Activated CD4-positive, alpha-beta T cell treated with anti-CD3 and anti-CD28 coated beads for 48 hours (primary cell): ENCODE measurements at places on chromosomes 1 and 21.
A peak's percentile ranks its signal among the peaks of the same experiment; 100 is the strongest.

DNA sequence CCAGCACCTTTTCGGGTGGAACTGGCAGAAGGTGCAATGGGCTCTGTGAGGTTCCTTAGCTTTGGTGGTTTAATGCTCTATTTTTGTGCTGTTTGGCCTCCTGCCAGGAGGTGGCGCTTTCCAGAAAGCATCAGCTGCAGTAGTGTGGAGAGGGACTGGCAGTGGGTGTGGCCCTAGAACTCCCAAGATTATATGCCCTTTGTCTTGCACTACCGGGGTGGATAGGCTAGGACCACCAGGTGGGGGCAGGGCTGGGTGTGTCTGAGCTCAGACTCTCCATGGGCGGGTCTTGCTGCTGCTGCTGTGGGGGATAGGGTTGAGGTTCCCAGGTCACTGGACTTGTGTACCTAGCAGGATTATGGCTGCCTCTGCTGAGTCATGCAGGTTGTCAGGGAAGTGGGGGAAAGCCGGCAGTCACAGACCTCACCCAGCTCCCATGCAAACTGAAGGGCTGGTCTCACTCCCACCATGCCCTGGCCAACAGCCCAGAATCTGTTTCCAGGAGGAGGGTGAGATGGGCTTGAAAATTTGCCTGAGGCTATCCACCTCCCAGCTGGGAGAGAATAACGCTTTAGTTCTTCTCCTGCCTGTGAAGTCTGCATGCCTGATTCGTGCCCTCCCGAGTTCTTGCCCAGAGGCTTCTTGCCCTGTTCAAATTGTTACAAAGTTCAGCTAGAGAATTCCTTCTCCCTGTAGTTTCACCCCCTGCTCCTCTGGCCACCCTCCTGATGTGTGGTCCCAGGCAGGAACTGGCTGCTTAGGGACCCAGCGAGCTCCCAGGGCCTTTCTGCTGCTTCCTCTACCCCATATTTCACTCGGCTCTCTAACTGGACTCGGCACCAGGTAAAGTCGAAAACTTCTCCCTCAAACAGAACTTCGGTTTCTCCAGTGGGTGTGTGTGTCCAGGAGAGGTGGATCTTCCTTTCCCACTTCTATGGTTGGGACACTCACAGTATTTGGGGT is 76.5 kb upstream of the BTG3 start:
- DNase-seq, result peak; percentile 74

DNA sequence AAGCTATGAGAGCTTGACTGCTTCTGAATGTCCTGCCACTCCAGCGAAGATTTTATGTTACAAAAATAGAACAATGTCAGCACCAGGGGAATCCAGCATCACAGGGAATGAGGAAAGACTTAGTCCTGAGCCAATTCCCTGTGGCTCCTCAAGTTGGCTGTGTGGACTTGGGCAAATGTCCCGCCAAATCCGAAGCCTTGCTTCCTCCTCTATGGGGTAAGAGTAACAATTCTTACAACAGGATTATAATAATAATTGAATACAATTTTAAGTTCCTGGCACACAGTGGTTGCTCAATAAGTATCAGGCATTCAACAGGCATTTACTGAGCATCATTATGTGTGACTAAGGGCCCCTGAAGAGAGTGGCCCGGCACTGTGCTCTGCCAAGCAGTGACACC is 44.4 kb downstream of the STPG1 start:
- DNase-seq, result no peak

DNA sequence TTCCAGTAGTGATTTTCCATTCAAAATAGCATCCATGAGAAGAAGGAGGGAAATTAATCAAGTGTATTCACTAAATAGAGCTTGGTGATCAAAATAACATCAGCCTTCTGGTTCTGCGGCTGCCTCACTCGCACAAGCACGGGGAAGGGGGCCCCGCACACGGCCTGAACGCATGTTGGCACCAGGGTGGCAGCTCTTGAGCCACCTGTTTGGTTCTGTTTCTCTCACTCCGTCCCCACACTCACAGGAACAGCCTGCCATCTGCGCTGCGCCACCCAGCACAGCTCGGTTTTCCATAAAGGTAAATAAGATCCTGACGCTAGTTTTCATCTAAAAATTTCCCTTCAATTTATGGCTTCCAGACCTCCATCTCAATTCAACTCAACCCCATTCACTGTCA is 49.4 kb downstream of the TIAM1 start:
- DNase-seq, result no peak

DNA sequence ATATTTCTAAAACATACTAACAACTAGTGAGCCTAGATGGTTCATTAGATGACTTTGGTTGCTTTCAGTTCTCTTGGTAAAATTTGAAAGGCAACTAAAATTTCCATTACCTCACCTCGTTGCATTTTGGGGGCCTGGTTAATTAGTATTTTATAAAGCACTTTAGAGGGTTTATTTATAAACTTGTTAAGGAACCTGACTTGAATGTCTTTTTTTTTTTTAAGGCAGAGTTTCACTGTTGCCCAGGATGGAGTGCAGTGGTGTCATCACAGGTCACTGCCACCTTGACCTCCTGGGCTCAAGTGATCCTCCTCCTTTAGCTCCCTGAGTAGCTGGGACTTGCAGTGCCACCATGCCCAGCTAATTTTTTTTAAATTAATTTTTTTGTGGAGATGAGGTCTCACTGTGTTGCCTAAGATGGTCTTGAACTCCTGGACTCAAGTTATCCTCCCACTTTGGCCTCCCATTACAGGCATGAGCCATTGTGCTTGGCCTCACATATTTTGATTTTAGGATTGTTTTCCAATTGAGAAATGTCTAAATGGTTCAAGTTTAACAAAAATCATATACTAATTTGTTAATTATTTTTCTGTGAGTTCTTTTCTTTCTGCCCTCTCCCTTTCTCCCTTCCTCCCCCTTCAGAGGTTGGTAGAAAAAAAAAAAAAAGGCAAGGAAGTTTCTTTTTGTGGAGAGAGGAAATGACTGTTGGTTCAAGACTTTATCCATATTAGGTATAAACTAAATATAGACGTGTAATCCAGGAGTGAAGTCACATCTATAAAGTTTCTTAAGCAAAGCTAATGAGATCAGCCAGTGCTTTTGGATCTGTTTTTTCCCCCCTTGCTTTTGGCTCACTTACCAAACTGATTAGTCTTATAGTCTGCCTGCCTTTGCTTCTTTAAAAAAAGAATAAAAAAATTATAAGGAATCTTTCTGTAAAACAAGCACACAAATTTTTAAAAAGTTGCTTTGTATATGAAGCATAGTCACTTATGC is 24.7 kb downstream of the CLIC4 start:
- no peak for DNase-seq

- no peak for DNase-seq
Measured at GRCh38 chr1:58823481-58824010, 39.7 kb upstream of the JUN start.

GRCh38 chr1:234170622-234171021 is 202.6 kb upstream of the COA6 start:
- DNase-seq, result no peak

- DNase-seq, result no peak
Measured at GRCh38 chr1:167148421-167148820, 54.5 kb downstream of the STYXL2 start.

DNA sequence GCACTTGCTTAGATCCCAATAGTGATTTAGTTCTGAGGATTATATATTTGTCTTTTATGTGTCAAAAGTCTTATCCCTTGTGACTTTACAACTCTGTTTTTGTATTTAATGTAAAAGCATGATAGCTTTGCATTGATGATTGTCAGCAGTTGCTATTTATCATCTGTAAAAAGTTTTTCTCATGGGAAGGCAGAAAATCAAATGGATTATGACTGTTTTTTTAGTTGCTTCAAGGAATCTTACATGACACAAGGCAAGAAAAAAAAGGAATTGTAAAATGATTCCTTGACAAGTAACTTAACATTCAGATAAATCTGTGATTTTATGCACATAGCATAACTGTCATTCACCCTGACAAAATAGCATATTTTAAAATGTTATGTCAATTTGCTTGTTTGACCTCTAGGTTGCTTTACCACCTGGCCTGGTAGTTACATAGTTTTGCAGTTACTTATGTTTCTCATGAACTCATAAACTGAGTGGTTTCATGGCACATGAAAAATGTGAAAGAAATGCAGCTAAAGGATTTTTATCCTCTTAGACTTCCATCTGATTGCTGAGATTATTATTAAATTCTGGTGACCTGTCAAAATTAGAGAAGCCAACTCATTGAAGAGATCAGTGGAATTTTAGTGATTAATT is 622.6 kb downstream of the ADGRL2 start:
- DNase-seq, result no peak

DNA sequence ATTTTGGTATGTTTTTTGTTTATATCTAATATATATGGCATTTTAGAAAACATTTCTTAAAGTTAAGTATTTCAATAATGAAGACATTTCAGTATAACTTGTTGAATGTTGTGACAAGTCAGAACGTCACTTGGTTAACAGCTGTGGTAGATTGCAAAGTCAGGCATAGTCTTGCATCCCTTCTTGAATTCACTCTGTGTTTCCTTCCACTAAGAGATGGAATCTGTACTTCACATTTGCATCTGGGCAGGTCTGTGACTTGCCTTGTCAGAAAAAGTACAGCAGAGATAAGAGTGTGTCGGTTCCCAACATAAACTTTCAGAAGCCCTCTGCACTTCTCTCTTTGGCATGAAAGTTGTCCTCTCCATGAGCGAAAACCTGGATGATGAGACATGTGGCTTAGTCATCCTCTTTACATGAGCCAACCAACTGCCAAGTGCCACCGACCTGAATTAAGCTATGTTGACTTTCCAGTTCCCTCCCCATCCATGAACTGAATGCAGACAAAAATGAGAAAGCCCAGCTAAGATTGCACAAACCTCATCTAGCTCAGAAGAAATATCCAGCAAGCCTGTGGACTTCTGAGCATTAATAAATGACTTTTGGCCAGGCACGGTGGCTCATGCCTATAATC is 1730.2 kb downstream of the MRPL39 start:
- DNase-seq, result no peak

GRCh38 chr21:34227386-34227852 is 136.4 kb upstream of the KCNE2 start:
- DNase-seq, result no peak

DNA sequence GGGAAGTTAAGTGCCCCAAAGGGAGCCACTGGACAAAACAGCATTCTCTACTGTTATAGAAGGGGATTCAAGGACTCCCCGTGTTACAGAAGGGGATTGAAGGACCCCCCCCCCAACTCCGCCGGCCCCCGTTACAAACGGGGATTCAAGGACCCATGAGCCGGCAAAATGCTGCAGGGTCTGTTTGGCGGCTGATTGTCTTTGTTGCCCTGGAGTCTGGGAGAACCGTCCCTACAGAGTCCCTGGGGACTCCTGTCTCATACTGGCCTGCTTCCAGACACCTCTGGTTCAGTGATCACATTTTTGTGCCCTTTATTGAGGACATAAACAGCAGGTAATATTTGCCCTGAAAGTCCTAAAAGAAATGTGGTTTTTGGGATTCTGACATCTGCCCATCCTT is 96.4 kb downstream of the SYF2 start:
- DNase-seq, result no peak

DNA sequence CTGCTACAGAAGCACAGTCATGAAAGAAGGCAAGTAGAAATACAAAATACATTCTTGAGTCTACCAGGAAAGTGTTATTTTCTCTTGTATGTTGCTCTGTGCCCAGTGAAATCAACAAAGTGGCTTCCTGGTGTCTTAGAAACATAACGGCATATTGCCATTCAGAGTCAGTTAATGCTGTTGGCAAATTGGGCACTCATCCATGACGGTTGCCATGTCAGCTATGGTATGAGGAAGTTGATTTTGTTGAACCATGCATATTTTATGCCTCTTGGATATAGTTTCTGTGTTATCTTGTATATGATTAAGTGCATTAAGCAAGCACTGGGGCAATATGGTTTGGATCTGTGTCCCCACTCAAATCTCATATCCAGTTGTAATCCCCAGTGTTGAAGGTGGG is 153.1 kb upstream of the CXADR start:
- DNase-seq, result no peak

- DNase-seq, result no peak
Measured at GRCh38 chr1:173050865-173051264, at the start of gene TNFSF18. TNFSF18 (minus strand) TSS chr1:173050941; CDS start chr1:173050896, 45 bp downstream.

DNA sequence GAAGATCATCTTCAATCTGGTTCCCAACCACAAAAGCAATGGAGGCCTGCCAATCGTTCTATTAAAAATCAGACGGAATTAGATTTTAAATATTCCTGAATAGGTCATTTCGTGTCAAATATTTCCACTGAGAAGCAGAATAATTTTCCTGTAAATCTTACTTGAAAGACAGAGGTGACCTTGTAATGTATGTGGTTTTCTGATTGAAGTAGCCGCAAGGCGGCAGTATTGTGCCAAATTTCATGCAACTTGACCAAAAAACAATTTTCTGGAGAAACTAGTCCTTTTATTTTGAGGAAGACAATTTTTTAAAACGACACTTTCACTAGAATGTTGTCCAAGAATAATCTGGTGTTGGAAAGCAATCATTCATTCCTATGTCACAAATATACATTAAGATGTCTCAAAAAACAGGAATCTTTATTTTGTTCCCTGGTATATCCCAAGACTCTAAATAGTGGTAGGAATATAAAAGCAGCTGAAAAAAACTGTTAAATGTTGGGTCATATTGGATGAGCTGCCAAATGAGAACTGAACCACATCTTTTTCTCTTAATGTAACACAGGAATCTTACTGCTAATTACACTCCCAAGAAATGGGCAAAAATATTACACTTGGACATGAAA is 33.6 kb downstream of the SPAG17 start:
- peak; percentile 66 for DNase-seq

DNA sequence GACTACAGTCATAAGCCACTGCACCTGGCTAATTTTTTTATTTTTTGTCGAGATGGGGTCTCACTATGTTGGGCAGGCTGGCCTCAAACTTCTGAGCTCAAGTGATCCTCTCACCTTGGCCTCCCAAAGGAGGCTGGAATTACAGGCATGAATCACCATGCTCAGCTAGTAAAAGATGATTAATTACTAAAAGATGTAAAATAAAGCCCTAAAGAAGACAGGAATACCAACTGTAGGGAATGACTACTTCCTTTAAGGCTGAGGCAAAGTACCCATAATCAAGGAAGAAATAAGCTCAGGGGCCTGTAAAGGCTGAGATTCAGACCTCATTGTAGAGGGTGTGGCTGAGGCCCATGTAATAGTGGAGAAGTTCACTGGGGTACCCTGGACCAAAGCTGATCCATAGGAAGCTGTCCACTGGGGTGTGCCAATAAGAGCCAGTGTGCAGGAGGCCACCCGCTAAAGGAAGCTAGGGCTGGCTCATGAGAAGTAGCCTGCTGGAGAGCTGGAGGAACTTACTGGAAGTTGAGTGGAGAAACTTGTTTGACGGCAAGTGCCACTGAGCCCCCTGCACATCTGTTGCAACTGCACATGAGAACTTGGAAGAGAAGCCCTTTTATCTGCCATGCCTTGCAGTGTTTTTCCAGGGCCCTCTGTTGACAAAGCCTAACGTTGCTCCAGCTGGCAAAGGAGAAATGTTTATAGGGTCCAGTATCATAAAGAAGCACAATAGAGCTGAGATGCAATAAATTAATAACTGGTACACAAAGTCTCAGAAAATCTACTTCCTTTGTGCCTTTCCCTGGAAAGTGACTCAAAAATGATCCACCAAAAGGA is 17.8 kb upstream of the SERTAD4 start:
- no peak for DNase-seq

DNA sequence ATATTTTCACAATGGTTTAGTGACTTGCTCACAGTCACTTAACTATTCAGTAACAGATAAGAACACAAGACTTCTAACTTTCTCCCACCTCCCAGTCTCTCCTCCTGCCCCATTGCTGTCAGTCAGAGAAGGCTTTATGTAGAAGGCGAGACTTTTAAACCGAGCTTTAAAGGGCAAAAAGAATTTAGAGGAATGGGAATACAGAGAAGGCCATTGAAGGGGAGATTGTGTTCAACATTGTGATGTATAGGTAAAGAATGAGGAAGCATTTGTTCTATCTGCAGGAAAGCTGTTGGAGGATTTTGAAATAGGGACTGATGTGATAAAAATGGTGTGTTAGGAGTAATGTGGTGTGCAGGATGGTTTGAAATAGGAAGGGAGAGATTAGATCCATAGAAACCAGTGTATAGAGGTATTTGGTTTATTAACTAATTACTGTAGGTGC is 7.3 kb downstream of the POU2F1 start:
- no peak for DNase-seq
